AML-193 (cell line): ENCODE measurements at places on chromosomes 5 and 9.

GRCh38 chr9:94504358-94504757 lies 50.5 kb upstream of the PCAT7 start:
- no peak for DNase-seq

DNA sequence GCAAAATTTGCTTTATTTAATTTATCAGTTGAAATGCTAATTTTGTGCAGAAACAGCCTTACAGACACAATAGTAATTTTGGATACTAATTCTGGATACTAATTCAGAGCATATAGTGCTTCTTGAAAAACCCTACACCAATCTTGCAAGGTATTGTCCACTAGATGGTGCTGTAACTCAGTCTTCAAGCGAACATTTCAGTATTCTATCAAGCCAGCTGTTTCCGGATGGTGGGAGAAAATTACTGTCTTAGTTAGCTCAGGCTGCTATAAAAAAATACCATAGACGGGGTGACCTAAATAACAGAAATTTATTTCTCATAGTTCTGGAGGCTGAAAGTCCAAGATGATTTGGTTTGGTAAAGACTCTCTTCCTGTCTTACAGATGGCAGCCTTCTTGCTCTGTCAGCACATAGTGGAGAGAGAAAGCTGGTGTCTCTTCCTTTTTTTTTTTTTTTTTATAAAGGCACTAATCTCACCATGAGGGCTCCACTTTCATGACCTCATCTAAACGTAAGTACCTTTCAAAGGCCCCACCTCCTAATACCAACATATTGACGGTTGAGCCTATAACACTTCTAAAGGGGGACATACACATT lies 1306.5 kb upstream of the CDH9 start:
- peak; percentile 42 for DNase-seq

- DNase-seq: no peak
Measured at GRCh38 chr5:93250424-93250823, 330.6 kb downstream of the NR2F1-AS1 start.

- no peak for DNase-seq
Measured at GRCh38 chr9:122614362-122614761, at the start of gene OR1Q1. OR1Q1 (plus strand) TSS chr9:122614738; CDS start chr9:122614738, 0 bp downstream.

DNA sequence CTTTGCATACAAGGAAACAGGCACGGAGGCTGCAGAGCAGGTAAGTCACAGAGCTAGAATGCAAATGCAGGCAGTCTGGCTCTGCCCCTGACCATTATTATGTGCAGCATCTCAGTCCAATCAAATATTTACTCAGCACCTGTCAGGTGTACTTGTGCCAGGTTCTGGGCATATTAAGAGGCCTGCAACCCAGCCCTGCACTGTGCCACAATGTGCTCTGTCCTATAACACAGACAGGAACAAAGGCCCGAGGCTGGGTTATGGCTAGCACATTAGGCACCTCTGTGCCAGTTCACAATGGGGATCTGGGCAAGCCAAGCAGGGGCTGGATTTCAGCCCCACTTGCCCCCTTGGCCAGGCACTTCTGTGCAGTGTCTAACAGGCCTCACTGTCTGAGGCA lies 14.0 kb downstream of the ARL15 start:
- no peak for DNase-seq

- no peak for DNase-seq
Measured at GRCh38 chr5:103260951-103261350, 2.4 kb downstream of the MACIR start.

DNA sequence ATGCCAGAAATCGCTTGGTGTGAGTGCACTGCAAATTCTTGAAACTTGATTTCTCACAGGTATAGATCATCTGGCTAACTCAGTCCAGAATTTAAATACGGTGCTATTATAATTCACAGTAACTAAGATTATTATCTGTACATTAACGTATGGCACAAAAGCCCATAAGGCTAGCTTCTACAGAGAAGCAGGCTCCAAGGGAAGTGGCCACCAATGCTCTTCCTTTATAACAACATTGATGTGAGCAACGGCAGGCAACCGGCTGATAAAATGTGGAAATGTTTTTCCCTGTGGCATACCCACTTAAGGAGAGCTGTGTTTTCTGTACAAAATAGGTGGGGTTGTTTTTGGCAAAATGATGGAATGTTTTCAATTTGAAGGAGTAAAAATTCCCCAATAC lies 35.7 kb downstream of the SEMA4D start:
- DNase-seq: no peak

- no peak for DNase-seq
Measured at GRCh38 chr9:119020284-119020683, 349.0 kb downstream of the BRINP1 start.

GRCh38 chr5:166441-167372 lies 24.6 kb upstream of the LRRC14B start:
- no peak for DNase-seq

DNA sequence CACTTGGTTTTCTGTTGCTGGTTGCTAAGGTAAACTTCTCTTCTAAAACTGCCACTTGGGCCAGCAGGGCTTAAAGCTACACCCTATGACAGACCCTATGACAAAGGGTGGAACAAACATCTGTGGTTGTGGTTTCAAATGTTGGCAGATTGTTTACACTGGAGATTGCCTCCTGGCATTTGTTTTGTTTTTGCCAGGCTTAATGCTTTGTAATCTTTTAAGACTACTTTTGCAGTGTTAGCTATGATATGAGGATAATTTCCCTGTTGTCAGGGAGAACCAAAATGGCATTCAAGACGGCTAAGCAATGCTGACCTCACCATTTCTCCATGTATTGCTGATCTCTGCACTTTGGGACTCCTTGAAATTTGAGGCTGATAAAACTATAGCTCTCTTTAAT lies 50.3 kb downstream of the MAMDC2 start:
- DNase-seq: no peak

DNA sequence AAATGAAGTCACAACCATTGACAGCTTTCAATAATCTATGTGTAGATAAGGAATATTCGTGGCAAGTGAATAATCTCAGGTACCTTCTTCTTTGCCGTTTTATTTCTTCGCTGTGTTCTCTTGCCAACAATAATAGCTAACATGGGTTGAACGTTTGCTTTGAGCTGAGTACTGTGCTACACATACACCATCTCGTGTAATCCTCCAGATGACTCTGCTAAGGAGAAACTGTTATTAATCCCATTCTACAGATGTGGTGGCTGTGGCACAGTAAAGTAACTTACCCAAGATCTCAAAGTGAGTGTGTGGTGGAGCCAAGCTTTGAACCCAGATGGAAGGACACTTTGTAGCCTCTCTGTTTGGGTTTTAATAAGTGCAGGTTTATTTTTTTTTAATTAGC lies 179.7 kb downstream of the C9orf152 start:
- no peak for DNase-seq

DNA sequence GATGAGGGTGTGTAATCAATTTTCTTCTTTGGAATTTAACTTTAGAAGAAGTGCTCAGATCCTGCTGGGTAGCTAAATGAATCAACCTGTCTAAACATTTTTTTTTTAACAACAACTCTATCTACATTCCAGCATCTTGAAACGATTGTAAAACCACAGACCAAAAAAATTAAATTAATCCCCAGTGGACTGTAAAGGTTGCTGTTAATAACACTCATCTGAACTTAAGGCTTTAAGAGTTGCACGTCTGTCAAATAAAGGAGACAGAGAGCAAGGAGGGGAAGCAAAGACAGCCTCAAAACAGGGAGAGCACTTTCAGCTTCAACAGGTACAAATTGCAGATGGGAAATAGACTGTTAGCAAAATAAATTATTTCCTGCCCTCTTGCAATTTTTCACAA lies 548.5 kb downstream of the DTWD2 start:
- no peak for DNase-seq

DNA sequence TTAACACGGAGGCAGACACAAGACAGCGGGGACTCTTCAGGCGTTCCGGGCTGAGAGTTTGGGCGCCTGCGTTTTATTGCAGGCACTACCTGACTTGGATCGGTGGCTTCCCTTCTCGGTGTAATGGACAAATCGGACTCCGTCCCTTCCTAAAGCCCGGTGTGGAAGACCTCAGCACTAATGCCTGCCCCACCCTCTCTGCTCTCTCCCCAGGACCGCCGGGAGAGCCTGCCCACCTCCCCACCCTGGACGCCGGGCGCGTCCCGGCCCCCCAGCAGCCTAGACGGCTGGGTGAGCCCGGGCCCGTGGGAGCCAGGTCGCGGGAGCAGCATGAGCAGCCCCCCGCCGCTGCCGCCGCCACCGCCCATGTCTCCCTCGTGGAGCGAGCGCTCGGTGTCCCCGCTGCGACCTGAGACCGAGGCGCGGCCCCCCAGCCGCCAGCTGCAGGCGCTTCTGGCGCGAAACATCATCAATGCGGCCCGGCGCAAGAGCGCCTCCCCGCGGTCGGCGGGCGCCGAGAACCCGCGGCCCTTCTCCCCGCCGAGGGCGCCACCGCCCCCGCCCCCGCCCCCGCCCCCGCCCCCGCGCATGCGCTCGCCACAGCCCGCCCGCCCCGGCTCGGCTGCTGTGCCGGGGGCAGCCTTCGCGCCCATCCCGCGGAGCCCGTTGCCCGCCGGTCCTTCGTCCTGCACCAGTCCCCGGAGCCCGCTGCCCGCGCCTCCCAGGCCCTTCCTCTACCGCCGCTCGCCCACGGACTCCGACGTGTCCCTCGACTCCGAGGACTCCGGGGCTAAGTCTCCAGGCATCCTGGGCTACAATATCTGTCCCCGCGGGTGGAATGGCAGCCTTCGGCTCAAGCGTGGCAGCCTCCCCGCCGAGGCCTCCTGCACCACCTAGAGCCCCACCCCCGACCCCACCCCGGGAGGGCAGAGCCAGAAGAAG lies 4.6 kb upstream of the MYOZ3 start:
- DNase-seq: peak; percentile 47

- DNase-seq: no peak
Measured at GRCh38 chr5:39113354-39113953, 39.3 kb upstream of the RICTOR start.

DNA sequence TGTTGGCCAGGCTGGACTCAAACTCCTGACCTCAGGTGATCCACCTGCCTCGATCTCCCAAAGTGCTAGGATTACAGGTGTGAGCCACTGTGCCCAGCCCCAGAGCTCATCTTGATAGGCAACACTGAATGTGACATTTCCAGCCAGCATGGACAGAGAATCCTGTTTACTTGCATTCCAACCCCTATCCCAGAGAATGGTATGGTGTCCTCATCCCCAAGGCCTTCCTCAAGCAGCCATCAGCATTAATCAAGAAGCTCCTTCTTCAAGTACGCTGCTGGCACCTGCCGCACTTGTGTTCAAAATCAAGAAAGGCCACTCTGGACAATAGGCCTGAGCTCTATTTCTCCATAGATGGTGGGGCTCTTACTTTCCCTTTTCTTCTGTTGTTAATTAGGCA lies 40.2 kb downstream of the STARD4 start:
- no peak for DNase-seq

GRCh38 chr5:125715216-125715615 lies 708.0 kb upstream of the GRAMD2B start:
- DNase-seq: no peak

- no peak for DNase-seq
Measured at GRCh38 chr5:147754372-147755122, 28.0 kb downstream of the JAKMIP2 start.

GRCh38 chr5:126023994-126024441 lies 399.2 kb upstream of the GRAMD2B start:
- no peak for DNase-seq

DNA sequence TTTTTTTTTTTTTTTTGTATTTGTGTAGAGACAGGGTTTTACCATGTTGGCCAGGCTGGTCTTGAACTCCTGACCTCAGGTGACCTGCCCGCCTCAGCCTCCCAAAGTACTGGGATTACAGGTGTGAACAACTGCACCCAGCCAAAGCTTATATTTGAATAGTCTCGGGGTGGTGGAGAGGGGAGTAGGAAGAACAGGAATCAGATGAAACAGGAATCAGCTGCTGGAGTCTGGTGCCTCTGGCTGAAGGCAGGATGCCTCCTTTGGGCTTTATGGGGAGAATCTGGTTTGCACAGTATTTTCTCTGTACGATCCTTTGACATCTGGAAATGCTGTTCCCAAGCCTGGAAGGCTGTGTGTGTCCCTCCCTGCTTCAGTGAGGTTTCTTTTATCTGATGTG lies 10.9 kb downstream of the C5orf52 start:
- DNase-seq: no peak

- no peak for DNase-seq
Measured at GRCh38 chr5:135329066-135329912, 69.7 kb downstream of the MACROH2A1 start.

- DNase-seq: no peak
Measured at GRCh38 chr5:69238760-69239251, 4.1 kb downstream of the CDK7 start.

DNA sequence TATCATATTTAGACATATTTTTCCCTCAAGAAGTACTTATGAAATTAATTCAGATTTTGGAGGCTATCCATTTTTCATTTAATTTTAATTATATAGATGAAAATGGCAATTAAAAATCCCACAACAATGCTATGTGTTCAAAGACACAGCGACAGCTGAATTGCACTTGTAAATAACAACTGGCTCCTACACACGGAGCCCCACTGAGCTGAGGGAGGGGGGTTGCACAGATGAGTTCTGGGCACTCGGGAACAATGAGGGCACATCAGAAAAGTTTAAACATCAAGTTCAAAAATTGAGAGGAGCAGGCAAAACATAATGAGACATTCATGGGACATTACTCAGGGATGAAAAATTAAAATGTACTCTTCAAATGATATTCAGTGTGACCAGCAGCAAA lies 104.9 kb downstream of the MARCHF3 start:
- no peak for DNase-seq

DNA sequence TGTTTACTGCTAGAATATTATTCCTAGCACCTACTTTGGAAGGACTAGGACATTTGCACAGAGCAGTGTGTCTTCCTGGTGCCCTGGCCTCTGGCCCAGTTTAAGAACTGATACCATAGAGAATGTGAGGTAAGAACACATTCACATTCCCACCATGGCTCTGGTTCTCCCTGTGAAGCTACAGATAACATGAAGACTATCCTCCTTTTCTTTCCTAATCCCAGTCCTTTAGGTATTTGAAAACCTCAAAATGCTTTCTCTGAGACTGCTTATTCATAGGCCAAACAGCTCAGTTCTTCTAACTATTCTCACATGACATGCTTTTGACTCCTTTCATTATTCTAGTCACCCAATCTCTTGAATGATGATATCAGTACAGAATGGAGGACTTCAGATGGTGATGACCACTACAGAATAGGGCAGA lies 11.9 kb downstream of the FAM219A start:
- no peak for DNase-seq

- DNase-seq: peak; percentile 73
Measured at GRCh38 chr5:14700478-14701436, 36.2 kb downstream of the OTULIN start.

GRCh38 chr5:71932655-71933338 lies 174.5 kb upstream of the MAP1B start:
- no peak for DNase-seq

DNA sequence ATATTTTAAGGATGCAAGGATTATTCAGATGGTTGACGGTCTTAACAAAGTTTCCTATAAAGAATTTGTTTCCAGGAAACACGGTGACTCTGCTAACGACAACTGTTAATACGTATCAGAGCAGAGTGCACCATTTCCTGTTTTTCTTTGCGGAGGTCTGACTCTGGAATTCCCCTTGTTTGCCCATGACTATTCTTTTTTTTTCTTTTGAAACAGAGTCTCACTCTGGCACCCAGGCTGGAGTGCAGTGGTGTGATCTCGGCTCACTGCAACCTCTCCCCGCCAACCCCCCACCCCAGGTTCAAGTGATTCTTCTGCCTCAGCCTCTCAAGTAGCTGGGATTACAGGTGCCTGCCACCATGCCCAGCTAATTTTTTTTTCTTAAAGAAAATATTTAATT lies 115.9 kb downstream of the CDC42SE2 start:
- no peak for DNase-seq

GRCh38 chr9:113913426-113914195 lies 37.5 kb downstream of the ZNF618 start:
- DNase-seq: no peak
